ENCODE measurements at places on chromosomes 6 and 20.

DNA sequence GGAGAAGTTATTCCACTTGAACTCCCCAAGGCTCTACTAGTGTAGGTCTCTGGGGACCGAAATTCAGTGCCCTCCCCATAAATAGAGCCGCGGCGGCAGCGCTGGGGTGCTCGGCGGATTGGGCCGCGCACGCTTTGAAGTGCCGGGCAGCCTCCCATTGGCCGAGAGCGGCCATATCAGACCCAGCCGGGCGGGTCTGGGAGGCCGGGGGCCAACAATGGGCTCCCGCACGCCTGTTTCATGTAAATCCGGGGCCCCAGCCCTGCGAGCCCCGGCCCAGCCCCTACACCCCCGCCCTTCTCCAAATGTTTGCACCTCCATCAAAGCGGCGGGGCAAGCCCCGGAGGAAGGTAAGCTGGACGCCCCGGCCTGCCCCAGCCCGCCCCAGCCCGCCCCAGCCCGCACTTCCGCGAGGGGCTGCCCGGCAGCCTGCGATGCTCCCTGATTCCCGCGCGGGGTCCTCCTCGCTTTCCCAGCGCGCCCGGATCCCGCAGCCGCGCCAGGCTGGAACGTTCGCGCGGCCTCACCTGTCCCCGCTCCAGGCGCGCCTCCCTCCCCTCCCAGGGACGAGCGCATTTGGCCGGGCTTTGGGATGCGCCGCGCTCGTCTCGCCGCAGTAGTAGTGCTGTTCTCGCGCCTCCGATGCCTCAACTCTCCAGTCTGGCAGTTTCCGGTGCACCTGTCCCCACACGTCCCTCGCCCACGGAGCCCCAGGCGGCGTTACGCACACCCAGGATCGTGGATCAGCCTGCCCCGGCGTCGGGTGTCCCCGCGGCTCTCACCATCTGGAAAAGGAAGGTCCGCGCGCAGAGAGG is at the start of gene TBXT:
Gene TBXT, minus strand, starts transcription at position 51 of the 815 bp plus-strand sequence. CDS start 260 bp downstream, outside the sequence.
- no peak for DNase-seq

DNA sequence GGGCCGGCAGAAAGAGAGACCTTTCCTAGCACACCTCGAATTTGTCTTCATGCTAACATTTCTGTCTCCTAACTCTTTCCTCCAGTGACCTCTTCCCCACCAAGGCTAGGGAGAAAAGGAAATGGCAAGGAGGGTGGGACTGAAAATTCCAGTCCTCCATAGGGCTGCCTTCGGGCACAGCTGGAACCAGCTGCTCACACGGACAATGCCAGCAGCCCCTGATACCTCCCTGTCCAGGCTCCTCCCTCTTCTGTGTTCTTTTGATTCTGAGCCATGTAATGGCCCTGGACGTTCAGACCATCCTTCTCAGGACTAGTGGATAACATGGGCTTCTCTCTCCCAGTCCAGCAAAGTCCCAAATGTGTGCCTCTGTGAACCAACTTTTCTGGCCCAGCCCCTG is 29.1 kb upstream of the PHACTR3 start:
- DNase-seq, result no peak

- peak; percentile 26 for DNase-seq
Observed at GRCh38 chr20:23349338-23350195, 1.0 kb upstream of the NXT1 start.

DNA sequence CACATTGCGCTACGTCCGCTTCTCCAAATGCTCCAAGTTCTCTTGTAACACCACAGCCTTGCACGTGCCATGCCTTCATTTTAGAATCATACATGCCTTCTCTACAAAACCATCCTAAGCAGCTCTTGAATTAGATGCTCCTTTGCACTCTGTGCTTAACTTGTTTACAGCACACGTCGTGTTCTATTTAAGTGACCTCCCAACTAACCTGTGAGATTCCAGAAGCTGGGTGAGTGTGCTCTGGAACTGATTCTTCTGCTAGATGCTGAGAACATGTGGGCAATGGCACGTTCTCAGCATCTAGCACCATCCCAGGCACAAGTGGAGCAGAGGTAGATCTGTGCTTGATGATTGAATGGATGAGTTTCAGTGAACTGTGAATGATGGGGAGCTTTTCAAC is 100.0 kb upstream of the NEDD9 start:
- no peak for DNase-seq

GRCh38 chr6:7486951-7487350 is 54.5 kb upstream of the DSP start:
- DNase-seq, result no peak

DNA sequence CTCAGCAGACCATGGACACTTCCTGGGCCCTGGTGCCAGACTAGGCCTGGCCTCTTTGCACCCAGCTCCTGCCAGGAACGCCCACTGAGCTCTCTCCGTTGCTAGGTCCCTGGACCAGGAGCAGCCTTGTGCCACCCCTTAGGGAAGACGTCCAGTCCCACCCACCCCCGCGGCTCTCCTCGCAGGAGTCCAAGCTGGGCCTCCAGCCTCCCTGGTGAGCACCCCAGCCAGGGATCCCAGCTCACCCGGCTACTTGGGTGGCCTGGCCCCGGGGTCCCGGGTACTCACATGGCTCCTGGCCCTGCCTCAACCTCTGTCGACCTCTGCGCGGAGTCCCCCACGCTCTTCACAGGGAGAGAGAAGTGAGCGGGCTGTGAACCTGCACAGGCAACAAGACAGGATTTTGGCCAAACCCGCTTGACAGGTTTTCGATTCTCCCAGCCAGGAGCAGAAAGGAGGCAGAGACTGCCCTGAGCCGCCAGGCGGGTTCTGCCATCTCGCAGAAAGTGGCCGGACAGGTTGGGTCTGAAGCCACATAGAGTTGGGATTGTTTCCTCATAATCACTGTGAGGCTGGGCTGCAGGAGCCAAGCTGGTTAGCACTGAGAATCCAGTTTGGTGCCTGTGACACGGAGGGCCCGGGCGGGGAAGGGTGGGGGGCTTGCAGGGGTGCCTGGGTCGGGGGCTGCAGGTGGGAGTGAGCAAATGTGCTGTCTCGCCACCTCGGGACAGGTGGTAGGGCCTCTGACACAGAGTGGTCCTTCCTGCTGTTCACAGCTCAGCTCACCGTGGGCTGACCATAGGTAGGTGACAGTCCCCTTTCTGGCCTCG is at the start of gene RBBP8NL:
Gene RBBP8NL, minus strand, starts transcription at position 368 of the 830 bp plus-strand sequence. CDS start 7,892 bp downstream, outside the sequence.
- peak; percentile 25 for DNase-seq

DNA sequence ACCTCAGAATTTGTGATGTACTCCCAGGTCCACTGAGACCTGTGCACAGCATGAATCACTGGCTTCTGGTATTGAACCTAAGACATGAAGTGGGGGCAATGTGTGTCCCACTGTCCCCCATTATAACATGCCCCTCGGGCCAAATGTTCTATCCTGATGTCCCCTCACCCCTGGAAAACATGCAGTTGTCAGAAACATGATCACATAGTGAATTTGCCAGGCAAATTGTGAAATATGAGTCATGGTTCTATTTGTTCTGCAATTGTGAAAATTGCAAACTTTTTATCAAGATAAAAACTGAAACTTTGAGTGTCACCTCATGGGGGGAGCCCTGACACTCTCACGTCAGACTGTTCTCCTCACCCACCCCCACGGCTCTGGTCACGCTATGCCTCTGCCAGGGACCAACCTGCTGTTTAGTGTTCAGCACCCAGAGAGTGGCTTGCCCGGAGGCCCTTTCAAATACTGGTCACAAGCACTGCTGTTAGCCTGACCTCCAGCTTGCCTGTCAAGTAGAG is 305.3 kb downstream of the CLIC5 start:
- DNase-seq, result no peak

GRCh38 chr20:6704132-6704861 is 63.2 kb upstream of the BMP2 start:
- peak; percentile 88 for DNase-seq

- no peak for DNase-seq
Observed at GRCh38 chr6:110368284-110368683, 10.1 kb upstream of the METTL24 start.

DNA sequence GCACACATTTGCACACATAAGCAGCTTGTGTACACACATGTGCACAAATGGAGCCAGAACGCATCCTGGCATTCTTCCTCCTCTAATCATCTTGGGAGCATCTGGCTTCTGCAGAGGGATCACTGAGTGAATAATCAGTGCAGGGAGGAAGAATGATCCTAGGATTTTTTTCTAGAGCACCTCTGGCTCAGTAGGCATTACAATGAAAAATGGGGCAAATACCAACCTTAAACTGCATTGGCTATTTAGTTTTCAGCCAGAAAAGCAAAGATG is 205.7 kb upstream of the TCF21 start:
- DNase-seq, result no peak

DNA sequence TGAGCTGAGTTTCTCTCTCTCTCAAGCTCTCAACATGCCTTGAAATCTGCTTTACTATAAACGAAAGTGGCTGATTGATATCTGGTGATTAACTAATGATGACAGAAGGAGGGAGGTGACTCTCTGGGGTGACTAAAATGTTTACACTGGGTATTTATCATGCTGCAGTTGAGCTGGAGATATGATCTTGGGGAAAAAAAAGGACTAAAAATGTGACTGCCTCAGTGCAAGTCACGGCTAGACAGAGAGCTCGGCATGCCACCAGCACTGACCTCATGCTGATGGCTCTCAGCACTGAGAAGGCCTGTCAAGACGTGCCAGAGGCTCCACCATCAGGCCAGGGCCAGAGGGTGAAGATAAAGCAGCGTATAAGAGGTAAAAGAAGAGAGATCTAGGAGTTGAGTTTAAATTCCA is 103.1 kb upstream of the SPACA1 start:
- DNase-seq, result no peak

DNA sequence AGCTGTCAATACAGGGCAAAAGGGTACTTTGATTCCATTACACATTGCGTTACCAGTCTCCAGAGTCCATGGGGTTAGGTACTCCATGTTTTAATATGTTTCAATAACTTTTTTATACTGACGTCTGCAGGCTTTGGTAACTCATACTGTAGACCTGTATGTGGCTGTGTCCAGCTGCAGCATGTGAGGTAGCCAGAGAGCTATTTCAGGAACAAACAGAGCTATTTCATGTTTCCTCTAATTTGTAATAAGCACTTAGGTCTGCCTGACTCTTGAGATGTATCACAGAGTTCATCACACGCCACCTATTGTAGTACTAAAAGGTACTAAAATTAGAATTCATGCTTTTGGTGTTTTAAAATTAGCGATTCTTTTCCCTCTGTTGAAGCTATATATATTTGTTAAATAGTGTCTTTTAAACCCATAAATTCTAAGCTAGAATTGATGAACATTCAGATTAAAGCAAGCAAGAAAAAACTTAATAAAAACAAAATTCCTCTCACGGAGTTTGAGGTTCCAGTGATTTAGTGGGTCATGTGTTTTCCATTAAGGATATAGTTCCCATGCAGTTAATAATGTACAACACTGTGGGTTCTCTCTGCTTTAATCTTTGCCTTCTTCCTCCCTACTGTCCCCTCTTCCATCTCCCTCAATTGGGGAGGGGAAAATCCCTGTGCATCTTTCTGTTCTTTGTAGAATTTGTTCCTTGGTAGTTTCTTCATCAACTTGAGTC is 37.0 kb downstream of the FOXO3 start:
- DNase-seq, result no peak

- DNase-seq, result no peak
Observed at GRCh38 chr6:143964674-143965081, 43.4 kb downstream of the PLAGL1 start.

- no peak for DNase-seq
Observed at GRCh38 chr6:160662842-160663241, 1.2 kb downstream of the LPA start.

GRCh38 chr20:54451171-54451570 is 24.2 kb upstream of the DOK5 start:
- no peak for DNase-seq

DNA sequence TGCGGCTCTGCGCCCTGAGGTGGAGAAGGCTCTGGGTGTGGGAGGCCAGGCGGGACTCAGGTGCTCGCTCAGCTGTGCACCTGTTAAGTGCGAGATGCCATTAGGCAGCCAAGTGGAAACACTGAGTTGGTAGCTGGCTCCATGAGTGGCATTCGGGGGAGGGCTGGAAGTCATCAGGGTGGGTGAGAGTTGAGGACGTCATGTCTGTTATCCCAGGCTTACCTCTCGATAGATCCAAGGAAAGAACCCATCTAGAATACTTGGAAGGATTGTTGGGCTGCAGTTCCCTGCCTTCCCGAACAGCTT is 41.3 kb downstream of the TAF8 start:
- DNase-seq, result peak; percentile 37

GRCh38 chr6:123810214-123810613 is 6.5 kb downstream of the NKAIN2 start:
- no peak for DNase-seq

DNA sequence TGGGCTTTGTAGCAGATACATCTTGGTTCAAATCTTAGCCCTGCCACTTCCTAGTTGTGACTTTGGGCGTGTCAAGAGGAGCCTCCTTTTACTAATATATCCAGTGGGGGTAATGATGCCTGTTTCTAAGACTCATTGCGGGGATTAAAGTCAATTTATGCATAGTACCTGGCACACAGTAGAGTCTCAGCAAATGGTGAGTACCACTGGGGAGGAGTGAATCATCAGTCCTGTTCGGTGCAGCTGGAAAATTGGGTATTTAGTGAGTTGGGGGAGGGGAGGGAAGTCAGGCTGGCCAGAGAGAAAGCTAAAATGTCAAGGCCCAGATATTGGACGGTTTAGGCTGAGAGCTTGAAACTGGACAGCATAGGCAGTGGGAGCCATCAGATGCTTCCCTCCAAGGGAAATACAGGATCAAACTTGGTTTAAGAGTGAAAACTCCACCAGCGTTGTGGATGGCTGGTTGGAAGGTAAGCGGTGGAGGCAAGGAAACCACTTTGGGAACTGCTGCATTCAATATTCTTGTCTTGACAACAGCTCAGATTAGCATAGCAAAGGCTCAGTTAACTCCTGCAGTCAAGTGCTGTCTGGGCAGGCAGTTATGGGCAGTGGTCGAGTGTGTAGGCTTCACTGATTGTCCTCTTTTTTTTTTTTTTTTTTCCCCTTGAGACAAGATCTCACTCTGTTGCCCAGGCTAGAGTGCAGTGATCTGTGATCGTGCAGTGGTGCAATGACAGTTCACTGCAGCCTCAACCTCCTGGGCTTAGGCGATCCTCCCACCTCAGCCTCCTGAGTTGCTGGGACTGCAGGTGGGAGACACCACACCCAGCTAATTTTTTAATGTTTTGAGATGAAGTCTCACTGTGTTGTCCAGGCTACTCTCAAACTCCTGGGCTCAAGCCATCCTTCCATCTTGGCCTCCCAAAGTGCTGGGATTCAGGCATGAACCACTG is 12.9 kb downstream of the PPP1R16B start:
- no peak for DNase-seq

DNA sequence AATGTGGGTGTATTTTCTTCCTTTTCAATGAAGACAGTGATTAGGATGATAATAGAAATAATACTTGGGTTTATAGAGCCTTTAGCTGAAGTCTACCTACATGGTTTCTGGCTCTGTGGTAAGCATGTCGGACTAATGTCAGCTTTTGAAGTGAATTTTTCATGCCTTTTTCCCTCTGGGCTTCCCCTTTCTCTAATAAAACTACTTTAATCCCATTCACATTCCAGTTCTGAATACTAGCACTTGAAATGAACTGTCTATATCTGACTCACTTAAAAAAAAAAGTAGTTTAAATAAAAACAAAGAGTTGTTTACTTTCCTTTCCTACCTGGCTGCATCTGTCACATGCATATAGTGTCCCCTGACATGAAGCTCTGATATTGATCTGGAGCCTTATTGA is 545.9 kb upstream of the FLRT3 start:
- no peak for DNase-seq

Data from kidney epithelial cell (primary cell).